ENCODE measurements at places on chromosomes 2 and 18.
A peak's percentile ranks its signal among the peaks of the same experiment; 100 is the strongest.

DNA sequence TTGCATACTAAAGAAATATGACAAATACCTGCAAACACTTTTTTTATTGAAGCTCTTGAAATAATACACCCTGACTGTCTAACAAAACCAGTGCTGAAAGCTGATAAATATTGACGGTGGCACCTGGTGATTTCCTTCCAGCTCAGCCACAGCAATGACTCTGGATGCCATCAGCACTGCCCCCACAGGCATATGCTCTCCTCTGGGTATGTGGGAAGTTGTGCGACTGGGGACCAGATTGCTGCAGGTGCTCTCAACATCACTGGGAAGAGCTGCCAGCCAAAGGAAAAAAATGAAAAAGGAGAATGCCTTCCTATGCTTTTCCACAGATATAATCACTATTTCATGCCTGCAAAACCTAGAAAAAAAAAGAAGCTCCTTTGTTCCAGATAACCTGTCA, 141.5 kb downstream of the PIGN start:
- DNase-seq, result no peak

DNA sequence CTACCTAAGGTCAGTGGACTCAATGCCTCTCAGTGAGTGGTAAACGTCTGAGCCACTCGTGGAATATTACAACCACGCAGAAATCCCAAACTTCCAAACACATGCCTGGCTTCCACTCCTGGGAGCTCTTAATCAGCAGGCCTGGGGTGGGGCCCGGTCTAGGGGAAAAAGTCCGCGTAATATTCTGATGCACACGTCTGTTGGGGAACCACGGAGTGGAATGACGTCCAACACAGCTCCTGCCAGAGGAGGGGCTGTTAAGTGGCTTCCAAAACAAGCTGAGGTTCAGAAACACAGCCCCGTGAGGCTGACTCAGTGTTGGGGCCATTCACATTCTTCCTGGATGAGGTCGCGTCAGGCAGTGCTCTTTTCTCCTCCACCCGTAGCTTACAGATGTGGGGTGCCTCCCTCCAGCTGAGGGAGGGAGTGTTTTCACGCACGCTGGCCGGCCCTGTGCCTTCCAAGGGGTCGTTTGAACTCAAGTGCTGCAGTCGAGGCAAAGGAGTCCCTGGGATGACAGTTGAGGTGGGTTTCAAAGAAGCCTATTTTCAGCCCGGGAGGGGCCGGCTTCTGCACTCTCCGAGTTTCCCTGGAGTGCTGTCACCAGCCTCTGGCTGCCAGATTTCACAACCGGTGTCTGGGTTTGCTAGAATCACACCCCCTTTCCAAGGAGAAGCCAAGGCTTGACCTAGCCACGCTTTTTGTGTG, 73.1 kb downstream of the ACKR3 start:
- no peak for DNase-seq

DNA sequence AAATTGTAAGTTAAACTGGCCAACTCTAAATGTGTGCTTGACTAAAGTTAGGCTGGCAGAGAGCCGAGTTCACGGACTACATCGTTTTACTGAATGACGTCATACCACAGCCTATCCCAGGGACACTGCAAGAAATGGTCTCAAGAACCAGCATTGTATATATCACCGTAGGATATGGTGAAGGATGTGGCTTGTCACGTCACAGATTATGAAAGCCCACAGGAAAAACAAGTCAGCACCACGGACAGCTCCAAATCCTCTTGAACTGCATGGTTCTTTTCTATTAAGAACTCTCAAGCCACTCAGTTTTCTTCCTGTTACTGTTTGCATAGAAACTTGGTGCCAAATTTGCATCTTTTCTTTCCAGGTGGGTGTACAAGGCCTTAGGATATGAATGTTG, 85.1 kb upstream of the ACAA2 start:
- peak; percentile 60 for DNase-seq

GRCh38 chr2:105087273-105087672, 49.4 kb downstream of the MRPS9 start:
- no peak for DNase-seq

DNA sequence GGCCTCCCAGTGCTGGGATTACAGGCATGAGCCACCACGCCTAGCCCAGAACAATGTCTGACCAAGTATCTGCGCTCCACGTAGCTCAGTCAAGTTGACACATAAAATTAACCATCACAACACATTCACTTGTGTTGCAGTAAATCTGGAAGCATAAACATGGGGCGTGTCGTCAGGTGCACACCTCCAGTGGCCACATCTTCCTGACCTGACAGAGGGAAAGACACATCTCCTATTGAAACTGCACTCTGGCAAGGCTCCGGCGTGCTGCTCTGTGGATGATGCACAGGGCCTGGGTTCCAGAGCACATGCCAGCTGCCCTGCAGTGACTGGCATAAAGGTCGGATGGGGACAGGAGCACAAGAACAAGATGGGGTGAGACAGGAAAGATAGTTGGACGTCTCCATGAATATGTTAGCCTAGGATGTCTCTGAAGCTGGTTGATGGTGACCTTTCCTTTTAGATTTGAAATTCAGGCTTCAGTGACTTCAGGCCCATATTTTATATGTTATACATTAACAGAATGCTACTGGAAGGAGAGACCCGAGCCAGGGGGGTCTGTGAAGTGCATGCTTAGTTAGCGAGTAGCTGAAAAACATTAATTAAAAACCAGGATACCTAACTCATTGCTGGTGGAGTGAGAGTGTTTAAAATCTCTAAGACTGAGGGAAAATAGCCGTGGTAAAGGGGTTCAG, 10.9 kb downstream of the IMPA2 start:
- DNase-seq, result no peak

- no peak for DNase-seq
Measured at GRCh38 chr2:197073701-197074433, 147.4 kb upstream of the PGAP1 start.

DNA sequence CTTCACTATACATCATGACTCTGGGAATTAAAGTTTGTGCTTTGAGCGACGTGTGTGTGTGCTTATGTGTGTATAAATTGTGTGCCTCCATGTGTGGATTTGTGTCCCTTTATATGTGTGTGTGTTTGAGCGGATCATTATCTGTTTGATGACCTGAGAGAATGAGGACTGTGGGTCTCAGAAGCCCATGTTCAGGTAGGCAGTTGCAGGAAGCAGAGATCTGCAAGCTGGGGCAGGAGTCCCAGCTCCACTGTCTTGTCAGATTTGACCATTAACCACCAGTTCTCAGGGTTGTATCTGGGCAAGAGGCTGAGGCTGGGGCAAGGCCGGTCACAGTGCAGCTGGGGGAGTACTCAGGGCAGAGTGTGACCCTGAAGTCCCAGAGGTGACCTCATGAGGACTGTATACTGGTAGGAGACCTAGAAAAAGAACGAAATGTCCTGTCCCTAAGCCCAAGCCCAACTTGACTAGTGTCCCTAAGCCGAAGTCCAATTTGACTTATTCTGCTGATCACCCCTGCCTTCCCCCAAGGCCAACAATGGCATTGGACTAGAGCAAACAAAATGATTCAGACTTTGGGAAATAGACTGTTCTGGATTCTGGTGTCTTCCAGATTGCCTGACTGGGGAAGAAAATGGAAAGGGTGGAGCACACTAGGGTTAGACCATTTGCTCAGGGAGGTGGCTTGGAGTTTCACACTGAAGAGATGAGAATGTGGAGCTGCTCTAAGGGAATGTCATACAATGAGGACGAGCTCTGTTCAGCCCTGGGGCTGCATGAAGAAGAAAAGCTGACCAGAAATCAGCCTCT, 28.1 kb downstream of the RHOB start:
- no peak for DNase-seq

DNA sequence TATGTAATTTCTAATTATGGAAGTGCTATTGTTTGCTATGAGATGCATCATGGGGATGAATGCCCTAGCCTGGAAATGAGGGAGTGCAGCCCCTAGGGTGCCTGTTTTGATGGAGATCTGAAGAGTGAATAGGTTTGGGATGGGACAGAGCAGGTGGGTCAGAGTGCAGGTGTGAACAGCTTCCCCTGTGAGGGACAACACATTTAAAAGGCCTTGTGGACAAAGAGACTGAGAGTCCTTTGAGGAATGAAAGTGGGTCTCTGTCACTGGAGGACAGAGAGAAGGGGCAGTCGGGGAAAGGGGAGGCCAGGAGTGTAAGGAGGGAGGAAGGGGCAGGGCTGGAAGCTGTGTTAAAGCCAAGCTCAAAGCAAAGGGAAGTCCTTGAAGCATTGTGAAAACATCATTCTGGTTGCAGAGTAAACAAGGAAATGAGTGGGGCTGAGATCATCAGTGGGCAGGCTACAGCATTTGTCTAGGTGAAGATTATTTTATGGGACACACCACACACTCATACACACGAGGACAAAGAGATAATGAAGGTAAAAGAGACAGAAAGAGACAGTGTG, 877.6 kb downstream of the SLC4A3 start:
- DNase-seq, result no peak

GRCh38 chr2:239202343-239202742, 198.5 kb downstream of the HDAC4 start:
- no peak for DNase-seq

GRCh38 chr2:131011486-131011885, 81.8 kb downstream of the FAM168B start:
- no peak for DNase-seq

DNA sequence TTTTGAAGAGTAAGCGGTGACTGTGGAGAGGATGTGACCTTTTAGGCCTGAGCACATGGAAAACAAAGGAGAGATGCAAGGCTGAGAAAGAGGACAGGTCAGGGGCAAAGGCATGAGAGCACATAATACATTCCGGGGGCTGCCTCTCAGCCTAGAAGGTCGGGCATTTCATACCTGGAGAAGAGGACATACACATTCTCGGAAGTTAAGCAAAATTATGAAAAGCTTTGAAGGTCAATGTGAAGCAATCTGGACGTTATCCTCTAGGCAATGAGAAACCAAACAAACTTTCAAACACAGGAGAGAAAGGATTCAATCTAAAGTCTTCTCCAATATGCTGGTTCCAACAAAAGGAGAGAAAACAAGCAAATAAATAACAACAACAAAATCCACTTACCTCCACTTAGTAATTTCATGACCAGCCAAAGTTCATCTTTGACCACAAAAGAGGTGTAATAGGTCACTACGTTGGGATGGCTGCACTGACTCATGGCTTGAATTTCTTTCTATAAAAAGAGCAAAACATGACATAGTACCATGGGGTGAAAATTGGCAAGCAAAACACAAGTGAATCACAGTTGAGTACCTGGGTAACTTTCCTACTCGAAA, 80.4 kb downstream of the STK39 start:
- DNase-seq, result no peak

GRCh38 chr2:185374878-185375277, 363.7 kb upstream of the FSIP2 start:
- no peak for DNase-seq

DNA sequence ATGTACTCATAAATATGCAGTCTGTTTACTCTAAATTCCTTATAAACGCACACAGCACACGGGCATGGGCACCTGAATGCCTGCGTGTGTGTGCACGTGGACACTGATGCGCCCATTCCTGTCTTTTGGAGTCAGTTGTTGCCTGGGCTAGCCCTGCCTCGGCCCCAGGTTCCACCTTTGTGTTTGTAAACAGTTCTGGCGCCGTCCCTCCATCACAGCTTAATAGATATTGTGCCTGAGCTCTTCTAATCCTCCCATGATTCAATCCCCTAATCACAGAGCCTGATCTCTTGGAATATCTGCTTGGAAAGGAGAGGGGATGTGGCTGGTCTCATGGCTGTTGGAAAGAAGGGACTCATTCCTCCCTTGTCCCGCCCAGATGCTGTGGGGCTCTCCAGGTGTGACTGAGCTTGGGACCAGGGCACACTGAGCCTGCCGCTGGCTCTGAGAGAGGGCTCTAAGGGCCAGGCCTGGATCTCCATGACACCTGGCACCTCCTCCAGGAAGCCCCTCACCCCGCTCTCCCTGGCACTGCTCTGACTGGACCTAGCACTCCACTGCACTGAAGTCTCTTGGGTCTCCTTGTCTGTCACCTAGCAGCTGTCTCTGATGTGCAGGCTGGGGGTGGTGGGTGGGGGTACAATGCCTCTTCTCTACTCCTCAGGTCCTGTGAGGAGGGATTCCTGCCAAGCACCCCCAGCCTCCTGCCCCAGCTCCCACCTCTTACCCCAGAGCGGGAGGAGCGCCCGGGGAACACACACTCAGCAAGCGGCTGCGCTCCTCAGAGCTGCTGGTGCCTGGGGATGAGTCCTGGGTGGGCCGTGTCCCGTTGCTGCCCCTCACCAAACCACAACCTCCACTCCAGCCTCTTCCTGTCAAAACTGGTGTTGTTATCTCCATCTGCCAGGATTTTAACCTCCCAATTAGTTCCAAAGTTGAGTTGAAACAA, 181.3 kb downstream of the INHBB start:
- DNase-seq, result no peak

- no peak for DNase-seq
Measured at GRCh38 chr2:59223742-59224141, 982.6 kb upstream of the FANCL start.

GRCh38 chr2:230900336-230900995, 24.6 kb downstream of the GPR55 start:
- no peak for DNase-seq

DNA sequence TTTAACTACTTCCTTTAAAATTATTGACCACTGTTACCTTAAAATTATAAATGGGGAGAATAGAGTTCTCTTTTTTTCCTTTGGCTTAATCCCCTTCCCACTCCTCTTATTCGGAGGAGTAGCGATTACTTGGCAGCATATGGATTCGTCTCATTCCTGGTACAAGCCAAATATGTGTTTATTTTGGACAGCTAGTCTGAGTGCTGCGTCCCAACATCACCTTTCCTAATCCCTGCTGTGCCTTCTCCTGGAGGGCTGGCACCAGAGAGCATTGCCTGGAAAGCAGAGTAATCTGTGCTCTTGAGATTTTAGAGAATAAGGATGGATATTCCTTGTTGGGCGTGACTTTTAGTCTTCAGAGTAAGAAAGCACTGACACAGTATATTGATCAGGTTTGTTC, 185.6 kb downstream of the AGAP1 start:
- no peak for DNase-seq

DNA sequence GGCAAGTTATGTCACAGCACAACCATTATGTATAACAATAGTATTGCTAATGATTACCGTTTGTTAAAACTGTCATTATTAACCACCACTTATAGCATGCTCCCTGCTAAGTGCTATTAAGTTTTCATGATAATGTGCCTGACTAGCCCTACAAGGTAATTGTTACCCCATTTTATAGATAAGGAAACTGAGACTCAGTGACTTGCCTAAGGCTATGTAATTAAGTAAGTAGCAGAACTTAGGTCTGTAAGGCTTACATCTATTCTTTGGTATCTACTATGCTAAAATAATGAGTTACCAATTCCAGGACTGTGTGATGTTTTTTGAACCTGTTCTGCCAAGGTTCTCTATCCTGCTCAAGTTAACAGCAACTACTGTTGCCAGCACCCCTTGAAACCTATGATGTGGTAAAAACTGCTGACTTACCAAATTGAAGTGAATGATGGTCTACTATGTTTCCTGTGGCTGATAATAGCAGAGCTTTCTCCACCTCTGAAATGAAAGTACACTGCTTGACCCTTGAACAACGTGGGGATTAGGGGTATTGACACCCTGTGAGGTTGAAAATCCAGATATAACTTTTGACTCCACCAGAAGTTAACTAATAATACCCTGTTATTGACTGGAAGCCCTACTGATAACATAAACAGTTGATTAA, 18.2 kb downstream of the ACVR2A start:
- DNase-seq, result no peak
